Choroid plexus epithelial cell (primary cell): ENCODE measurements at places on chromosomes 4 and X.

GRCh38 chrX:140510306-140510676 is 5.4 kb upstream of the SOX3 start:
- DNase-seq, result no peak

DNA sequence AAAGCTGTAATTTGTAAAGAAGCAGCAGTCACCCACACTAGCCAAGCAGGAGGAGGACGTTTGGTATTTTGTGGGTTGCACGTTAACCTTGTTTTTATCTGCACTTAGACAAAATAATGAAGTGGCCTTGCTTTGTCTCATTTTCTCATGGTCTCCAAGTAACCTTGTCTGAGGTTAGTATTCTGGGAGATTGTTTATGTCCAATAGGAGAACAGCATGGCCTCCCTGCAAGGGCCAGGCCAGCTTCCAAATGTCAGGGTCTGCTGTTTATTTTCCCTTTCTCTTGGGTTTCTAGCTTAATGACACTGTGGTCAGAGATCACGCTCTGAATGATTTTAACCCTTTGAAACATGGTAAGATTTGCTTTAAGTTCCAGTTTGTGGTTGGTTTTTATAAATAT is 29.9 kb downstream of the PNMA6E start:
- DNase-seq, result peak; percentile 47

GRCh38 chr4:42371305-42372252 is 25.7 kb upstream of the SHISA3 start:
- peak; percentile 70 for DNase-seq

GRCh38 chr4:95715830-95716229 is 124.1 kb upstream of the PDHA2 start:
- DNase-seq, result no peak

DNA sequence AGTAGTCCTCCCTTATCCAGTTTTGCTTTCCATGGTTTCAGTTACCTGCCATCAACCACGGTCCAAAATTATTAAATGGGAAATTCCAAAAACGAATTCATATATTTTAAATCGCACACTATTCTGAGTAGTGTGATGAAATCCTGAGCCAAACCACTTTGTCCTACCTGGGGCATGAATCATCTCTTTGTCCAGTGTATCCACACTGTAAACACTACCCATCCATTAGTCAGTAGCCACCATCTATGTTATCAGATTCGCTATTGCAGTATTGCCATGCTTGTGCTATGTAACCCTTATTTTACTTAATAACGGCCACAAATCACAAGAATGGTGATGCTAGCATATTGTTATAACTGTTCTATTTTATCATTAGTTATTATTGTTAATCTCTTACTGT is 704.6 kb downstream of the SMARCA1 start:
- no peak for DNase-seq

DNA sequence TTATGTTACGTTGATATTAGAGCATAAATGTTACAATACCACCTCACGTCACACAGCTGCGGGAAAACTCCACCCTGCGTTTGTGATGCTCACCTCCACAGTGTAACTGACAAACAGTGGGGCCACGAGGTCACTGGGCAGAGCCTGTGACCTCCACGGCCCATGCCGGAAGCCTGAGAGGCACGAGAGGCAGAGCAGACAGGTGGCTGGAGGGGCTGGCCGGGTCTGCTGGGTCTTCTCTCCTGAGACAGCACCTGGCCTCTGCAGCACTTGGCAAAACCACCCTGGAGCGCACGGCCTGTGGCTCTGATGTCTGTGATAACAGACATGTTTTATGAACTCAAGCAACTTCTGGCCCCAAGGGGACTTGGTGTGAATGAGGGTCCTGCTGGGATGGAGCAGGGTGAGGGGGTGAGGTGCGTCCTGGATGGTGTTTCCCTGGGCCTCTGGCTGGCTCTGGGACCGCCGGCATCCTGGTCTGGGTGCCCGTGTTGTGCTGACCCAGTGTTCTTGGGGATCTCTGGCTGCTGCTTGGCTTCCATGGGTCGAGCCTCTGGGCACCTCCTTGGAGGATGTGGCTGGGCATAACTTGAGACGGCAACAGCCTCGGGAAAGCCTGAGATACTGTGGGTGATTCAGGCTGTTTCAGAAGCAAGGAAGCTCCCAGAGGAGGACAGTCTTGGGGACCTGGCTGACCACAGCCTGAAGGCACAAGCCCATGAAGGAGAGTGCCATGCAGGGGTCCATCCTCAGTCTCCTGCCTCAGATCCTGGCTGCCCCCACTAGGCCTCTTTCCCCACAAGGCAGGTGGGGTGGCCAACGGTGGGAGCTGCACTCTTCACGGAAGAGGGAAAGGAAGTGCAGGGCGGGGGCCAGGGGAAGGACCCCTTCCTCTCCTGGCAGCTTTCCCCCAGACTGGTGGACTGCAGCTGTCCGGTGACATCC is 19.7 kb downstream of the RNF212 start:
- no peak for DNase-seq

DNA sequence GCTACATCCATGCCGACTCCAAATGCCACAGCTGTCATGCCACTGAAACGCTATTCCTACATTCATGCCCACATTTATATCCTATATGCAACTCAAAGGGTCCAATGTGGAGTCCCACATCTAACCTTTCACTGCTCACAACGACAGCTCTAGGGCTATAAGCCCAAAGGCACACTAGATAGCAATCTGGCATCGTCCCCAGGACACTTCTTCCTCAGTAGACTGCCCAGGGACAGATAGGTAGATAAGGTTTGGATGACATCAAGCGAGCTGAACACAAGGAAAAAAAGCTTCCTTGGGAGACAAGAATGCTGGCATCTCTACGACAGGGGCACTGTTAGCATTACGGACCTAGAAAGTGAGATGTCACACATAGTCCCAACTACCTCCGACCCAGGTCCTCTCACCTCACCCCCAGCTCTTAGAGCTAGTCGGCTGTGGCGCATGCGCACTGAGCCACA is 685 bp downstream of the RAB9B start:
- no peak for DNase-seq

DNA sequence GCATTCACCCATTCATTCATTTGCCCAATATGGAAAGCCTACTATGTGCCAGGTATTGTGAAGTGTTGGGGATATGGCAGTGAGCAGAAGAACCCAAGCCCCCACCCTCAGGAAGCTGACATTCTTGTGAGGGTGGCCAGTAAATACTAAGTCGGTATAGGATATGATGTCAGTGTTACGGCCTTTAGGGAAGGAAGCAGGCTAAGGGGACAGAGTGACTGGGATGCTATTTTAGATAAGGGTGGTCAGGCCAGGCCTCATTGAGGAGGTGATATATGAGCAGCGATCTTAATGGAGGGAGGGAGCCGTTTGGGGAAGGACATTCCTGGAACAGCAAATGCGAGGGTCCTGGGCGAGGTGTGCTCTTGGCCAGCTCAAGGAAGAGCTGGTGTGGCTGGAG is 2.0 kb downstream of the ATP6AP1 start:
- no peak for DNase-seq

DNA sequence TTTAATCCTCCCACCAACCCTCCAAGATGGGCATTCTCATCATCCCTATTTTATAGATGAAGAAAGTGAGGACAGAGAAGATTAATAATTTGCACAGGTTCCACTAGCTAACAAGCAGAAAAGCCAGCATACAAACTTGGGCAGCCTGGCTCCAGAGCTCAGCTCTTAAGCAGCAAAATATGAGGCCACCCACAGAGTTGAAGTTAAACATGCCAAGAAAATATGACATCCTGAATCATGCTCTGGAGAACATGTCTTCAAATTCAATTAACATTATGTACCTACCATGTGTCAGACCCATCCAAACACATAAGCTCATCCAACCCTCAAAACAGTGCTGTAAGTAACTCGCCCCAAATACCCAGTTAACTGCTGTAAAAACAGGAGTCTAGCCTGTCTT is 33.9 kb downstream of the USP46 start:
- DNase-seq, result peak; percentile 58

DNA sequence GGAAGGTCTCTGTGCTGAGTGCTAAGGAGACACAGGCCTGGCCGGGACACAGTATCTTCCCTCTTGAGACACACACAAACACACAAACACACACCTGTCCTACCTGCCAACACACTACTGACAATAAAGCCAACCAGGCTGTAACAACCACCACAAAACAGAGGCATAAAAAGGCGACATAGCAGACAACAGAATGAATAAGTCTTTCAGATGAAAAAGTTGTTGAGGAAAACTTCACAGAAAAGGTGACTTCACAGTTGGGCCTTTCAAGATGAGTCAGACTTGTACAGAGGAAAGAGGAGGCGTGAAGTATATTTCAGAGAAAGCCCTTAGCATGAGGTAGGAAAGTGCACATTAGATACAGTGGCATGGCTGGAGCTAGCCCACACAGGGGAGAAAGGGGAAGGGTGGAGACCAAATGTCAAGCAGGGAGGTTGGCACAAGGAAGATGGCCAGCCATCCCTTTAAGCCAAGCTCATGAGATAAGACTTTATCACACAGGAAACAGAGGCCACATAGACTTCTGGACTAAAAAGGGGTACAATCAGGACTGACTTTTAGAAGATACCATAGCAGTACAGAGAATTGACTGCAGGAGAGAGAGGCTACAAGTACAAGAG is 54.0 kb downstream of the SLC9A7 start:
- DNase-seq, result peak; percentile 67

DNA sequence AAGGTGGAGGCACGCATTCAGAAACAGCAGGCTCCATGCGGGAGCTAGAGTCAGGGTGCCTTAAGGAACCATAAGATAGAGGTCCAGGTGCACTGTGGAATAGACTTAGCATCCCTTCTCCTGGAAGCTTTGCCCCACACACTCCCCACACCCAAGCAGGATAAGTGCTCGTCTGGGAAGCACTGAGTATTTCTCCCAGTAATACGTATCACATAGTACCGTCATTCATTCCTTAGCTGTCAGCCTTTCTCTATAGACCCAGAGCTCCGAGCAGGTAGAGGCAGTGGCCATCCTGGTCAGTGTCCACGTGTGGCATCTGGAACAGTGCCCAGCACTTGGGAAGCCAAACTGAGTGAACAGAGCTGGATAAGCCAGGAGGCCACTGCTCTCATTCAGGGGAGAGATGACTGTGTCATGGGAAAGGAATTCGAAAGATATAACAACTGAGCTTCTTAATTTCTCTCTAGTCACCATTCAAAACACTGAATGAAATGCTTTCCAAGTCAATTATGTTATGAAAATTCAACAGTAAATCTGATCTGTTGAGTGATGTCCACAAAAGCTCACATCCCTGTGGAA is 9.9 kb downstream of the APBB2 start:
- DNase-seq, result peak; percentile 86

DNA sequence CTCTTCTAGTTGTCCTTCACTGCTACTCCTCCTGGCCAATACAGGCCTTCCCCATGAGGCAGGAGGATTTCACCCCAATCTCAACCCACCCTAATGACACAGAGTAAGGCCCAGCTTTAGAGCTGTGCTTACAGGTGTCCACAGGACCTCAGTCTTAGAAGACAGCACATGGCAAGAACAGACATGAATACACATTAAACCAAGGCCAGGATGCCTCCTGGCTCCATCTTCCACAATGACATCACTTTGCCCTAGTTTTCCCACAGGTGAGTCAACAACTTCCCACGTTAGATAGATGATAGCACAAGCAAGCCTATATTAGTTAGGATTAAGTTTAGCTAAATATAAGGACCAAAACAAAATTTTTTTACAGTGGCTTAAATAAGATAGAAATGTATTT is 63.8 kb upstream of the NOCT start:
- DNase-seq, result no peak

- peak; percentile 18 for DNase-seq
Observed at GRCh38 chrX:85109235-85109634, 105.6 kb downstream of the APOOL start.

GRCh38 chrX:118554511-118554910 is 58.9 kb downstream of the DOCK11 start:
- DNase-seq, result no peak

GRCh38 chr4:159220353-159220752 is 117.5 kb downstream of the RAPGEF2 start:
- DNase-seq, result no peak

DNA sequence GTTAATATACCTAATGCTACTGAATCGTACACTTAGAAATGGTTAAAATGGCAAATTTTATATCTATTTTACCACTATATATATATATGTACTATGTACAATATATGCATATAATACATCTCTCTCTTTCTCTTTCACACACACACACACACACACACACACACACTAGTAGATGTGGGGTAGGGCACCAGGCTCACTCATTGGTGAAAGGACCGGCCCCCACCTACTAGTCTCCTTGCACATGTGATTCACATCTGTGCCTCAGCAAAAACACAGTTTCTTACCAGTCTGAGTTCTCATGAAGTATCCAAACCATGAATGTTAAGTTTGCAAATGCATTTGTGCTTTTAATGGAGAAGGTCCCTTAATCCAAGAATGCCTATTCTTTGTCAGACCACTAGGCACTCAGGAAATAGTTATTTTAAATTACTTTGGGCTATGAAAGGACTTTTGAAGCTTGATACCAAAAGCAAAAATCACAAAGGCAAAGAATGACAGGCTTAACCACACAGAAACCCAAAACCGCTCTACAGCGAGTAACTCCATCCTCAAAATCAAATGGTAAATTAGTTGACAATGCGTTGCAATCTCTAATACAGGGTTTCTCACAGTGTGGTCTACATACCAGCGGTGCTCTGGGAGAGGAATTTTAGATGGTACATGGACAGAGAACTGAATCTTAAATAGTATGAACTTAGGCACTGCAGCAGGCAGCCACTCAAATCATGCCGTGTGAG is 5.8 kb downstream of the TSC22D3 start:
- no peak for DNase-seq

DNA sequence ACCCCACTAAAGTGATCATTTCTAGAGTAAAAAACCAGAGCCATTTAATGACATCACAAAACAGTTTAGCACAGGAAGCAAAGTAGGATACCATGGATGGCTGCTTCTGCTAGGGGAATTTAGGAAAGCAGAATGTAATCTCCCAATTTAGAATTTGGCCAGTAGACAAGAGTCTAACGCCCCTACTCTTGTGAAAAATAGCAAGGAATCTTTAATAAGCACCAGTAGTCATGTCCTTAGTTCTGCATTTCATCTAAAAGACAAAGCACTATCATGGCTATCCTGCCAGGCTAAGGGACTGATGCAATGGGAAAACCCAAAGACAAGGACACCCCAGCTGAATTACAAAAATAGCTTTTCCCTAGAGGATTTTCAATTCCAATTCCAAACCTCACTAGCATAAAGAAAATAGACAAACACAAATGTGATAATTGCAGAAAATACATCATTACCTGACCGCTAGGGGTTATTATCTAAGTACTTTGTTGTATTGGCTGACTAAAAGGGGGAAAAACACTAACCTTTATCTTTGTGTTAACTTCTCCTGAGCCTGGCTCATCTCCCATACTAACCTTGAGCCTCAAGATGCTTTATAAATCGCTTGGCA is 2.6 kb upstream of the AMMECR1 start:
- no peak for DNase-seq

DNA sequence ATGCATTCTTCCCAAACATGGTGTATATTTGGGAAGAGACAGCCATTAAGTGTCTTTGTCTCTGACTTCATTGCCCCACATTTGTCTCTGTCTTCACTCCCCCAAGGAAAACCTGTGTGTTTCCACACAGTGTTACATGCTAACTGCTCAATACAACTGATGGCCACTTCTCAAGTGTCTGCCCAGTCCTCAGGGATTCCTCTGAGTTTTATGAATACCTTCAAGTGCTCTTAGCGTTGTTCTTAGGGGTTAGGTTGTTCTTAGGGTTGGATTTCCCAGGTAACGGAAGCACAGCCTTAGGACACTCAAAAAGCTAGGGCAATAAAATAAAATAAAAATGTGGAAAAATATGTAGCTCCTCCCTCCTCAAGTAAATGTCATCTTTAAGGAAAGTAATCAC is 64.7 kb upstream of the PLAC8 start:
- DNase-seq, result no peak

GRCh38 chr4:15853345-15853744 is 75.2 kb downstream of the CD38 start:
- DNase-seq, result no peak
